ENCODE measurements at places on chromosomes 5 and 9. TPM values are rescaled to one million over a fixed set of nuclear protein-coding genes. Genes with fewer than 3 reads are reported as not detected.

Gene BTNL9
- not detected for total RNA-seq

Gene SPINK6
- total RNA-seq, result not detected

Gene GPR150
- total RNA-seq, result 0.24 TPM

Gene BAAT
- total RNA-seq, result 0.24 TPM

Gene RANBP3L
- total RNA-seq, result not detected

Gene PTAR1
- 53.5 TPM for total RNA-seq

Gene PCDHA3
- total RNA-seq, result under 0.01 TPM

Gene RHOBTB3
- total RNA-seq, result 24.3 TPM

Gene LRRC19
- not detected for total RNA-seq

Gene HAVCR2
- 0.43 TPM for total RNA-seq

Gene GHR
- total RNA-seq, result 1.4 TPM

Gene F12
- total RNA-seq, result 13.2 TPM

Gene IL17B
- total RNA-seq, result 0.48 TPM

Gene SPATA31D4
- not detected for total RNA-seq

Gene FCN2
- total RNA-seq, result not detected

Gene ANXA2R
- total RNA-seq, result 0.48 TPM

Gene DCAF12
- 23.0 TPM for total RNA-seq

Gene PHF2
- total RNA-seq, result 11.1 TPM

Gene NDUFAF2
- total RNA-seq, result 21.4 TPM

Gene TPPP
- total RNA-seq, result 0.48 TPM

Gene NADK2
- 23.4 TPM for total RNA-seq

Gene SHLD3
- total RNA-seq, result 3.9 TPM

Gene CYSRT1
- total RNA-seq, result 6.0 TPM

Gene TSLP
- 0.85 TPM for total RNA-seq

Gene IL13
- not detected for total RNA-seq

Gene ANKS6
- total RNA-seq, result 23.9 TPM

Gene CTXN3
- total RNA-seq, result not detected

Gene SOHLH1
- total RNA-seq, result not detected

Gene CAST
- total RNA-seq, result 248 TPM

Gene SHROOM1
- 4.9 TPM for total RNA-seq

Gene ZFR
- 56.9 TPM for total RNA-seq

Gene PCDHA1
- total RNA-seq, result not detected

Gene GPX3
- 147 TPM for total RNA-seq

Gene ANKHD1
- 47.5 TPM for total RNA-seq

Gene SMIM33
- not detected for total RNA-seq

Gene RAB3C
- total RNA-seq, result not detected

Gene PCDHB7
- under 0.01 TPM for total RNA-seq

Gene MAMDC2
- total RNA-seq, result 9.6 TPM

Gene S1PR3
- total RNA-seq, result under 0.01 TPM

Gene RNF14
- 64.4 TPM for total RNA-seq

Gene CCDC180
- not detected for total RNA-seq

Gene CER1
- total RNA-seq, result not detected

Gene DMRT3
- total RNA-seq, result not detected

Gene PLCXD3
- total RNA-seq, result under 0.01 TPM

Gene SPDL1
- total RNA-seq, result 9.4 TPM

Gene SLC25A2
- not detected for total RNA-seq
